ENCODE measurements at places on chromosomes 7 and 10. TPM values are rescaled to one million over a fixed set of nuclear protein-coding genes. Genes with fewer than 3 reads are reported as not detected.

Gene ZNF804B
- total RNA-seq: not detected

Gene DHX32
- 37.9 TPM for total RNA-seq

Gene PDK4
- 10.3 TPM for total RNA-seq

Gene SAP25
- total RNA-seq: 0.39 TPM

Gene STAMBPL1
- total RNA-seq: 34.3 TPM

Gene ENTPD1
- total RNA-seq: not detected

Gene PALD1
- total RNA-seq: 6.8 TPM

Gene MMP21
- total RNA-seq: not detected

Gene TMEM130
- total RNA-seq: 0.31 TPM

Gene CPN1
- 0.20 TPM for total RNA-seq

Gene DPYSL4
- total RNA-seq: 16.7 TPM

Gene DNAH11
- total RNA-seq: 0.14 TPM

Gene PKD1L1
- total RNA-seq: 0.03 TPM

Gene CHRM2
- total RNA-seq: not detected
